ENCODE measurements at places on chromosomes 2 and 18. TPM values are rescaled to one million over a fixed set of nuclear protein-coding genes. Genes with fewer than 3 reads are reported as not detected.

GRCh38 chr18:11807233-11807632 is 44.0 kb upstream of the CHMP1B start:
- no peaks in the 10 kb centered on the region for H3K36me3 ChIP-seq
- no peaks in the 10 kb centered on the region for H3K27me3 ChIP-seq
- no peak overlapping the region for H3K27ac ChIP-seq
- H3K4me3 ChIP-seq: no peak overlapping the region
- DNase-seq: no peak
- no peaks in the 10 kb centered on the region for H3K4me1 ChIP-seq

GRCh38 chr2:204133476-204133875 is 196.9 kb downstream of the ICOS start:
- H3K27ac ChIP-seq: no peak overlapping the region
- H3K4me3 ChIP-seq: no peak overlapping the region
- H3K4me1 ChIP-seq: no peaks in the 10 kb centered on the region
- no peaks in the 10 kb centered on the region for H3K27me3 ChIP-seq
- no peak for DNase-seq

DNA sequence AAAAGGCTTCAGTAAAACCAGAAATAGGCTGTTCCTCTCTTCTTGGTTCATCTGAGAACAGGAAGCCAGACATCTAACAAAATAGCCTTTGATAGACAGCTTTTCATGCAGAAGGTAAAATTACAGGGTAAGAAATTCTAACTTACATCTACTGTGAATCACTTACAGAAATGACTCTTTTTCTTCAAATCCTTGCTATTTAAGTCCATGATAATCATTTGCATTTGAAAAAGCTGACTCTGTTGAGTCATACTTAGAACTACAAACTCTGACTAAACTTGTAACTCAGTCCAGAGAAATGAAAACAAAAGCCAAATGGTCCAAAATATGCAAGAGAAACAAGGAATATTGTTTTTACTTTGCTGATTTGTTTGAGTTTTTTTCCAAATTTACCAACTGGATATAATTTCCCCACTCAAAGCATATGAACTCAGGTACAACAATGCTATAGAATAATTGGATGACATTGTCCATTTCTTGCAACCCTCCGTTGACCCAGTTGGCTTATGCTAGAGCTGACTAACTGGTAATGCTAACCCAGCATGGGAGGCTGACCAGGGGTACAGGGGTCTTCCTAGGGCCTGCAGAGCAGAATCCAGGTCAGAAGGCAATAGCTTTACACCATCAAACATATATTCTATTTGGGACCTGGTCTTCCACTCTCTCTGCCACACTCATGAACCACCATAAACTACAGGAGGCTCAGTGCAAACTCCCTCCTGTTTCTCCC is 18.8 kb upstream of the MREG start:
- no peak overlapping the region for H3K27ac ChIP-seq
- peaks cover 6% of the 10 kb centered on the region for H3K36me3 ChIP-seq
- H3K27me3 ChIP-seq: no peaks in the 10 kb centered on the region

GRCh38 chr18:26227051-26227670 is 916 bp downstream of the TAF4B start:
- peaks cover 7% of the 10 kb centered on the region for H3K4me1 ChIP-seq
- no peaks in the 10 kb centered on the region for H3K36me3 ChIP-seq
- DNase-seq: no peak

GRCh38 chr18:9273221-9273620 is 61.4 kb upstream of the TWSG1 start:
- no peaks in the 10 kb centered on the region for H3K4me1 ChIP-seq
- peaks cover 9% of the 10 kb centered on the region for H3K36me3 ChIP-seq
- no peaks in the 10 kb centered on the region for H3K27me3 ChIP-seq
- no peak overlapping the region for H3K4me3 ChIP-seq
- no peak overlapping the region for H3K27ac ChIP-seq

- no peak overlapping the region for H3K4me3 ChIP-seq
- no peaks in the 10 kb centered on the region for H3K27me3 ChIP-seq
Observed at GRCh38 chr2:10932345-10933151, 20.8 kb downstream of the KCNF1 start.

- H3K4me1 ChIP-seq: peaks cover 35% of the 10 kb centered on the region
- H3K27ac ChIP-seq: peak overlapping the region; percentile 75
- H3K4me3 ChIP-seq: no peak overlapping the region
- no peak for DNase-seq
- peaks cover under 1% of the 10 kb centered on the region for H3K27me3 ChIP-seq
- H3K36me3 ChIP-seq: no peaks in the 10 kb centered on the region
Observed at GRCh38 chr18:79394534-79395307, 1.0 kb upstream of the NFATC1 start.

- no peak overlapping the region for H3K4me3 ChIP-seq
- no peaks in the 10 kb centered on the region for H3K36me3 ChIP-seq
- no peak overlapping the region for H3K27ac ChIP-seq
- no peaks in the 10 kb centered on the region for H3K27me3 ChIP-seq
Observed at GRCh38 chr2:9288681-9289338, 82.2 kb downstream of the ASAP2 start.

DNA sequence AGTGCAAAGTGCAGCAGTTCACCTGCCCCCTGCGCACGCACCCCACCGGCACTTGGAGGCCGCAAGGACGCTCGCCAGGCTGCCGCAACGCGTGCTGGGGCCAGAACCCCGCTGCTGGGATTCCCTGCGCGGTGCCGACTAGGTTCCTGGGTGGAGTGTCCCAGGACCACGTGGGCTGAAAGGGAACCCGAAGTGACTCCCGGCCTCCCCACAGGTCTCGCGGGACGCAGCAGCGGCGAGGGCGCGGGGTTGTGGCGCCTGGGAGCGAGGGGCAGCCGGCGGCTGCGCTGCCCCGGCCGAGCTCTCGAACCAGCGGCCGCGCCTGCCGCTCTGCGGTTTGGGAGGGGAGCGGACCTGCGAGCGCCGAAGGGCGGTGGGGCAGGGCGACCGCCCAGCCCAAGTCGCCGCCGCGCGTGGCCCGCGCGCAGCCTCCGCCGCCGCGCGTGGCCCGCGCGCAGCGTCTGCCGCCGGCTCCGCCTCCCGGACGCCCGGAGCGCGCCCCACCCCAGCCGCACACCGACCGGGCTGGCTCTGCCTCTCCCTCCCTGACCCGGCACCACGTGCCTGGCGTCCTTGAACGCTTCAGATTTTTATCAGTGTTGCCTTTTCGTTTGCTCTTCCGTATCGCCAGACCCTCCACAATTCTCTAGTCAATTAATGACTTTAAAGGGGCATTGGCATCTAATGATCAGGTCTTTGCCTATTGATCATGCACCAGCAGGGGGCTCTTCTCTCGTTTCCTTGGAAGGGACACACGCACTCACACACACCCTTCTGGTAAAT is at the start of gene FTCDNL1:
Gene FTCDNL1, minus strand, starts transcription at position 475 of the 783 bp plus-strand sequence. CDS start 2,230 bp downstream, outside the sequence.
- H3K36me3 ChIP-seq: no peaks in the 10 kb centered on the region
- no peaks in the 10 kb centered on the region for H3K4me1 ChIP-seq
- DNase-seq: peak; percentile 87
- peak within 1 kb of the TSS; percentile 83 for H3K4me3 ChIP-seq
- no peaks in the 10 kb centered on the region for H3K27me3 ChIP-seq
- H3K27ac ChIP-seq: peak within 1 kb of the TSS; percentile 69

DNA sequence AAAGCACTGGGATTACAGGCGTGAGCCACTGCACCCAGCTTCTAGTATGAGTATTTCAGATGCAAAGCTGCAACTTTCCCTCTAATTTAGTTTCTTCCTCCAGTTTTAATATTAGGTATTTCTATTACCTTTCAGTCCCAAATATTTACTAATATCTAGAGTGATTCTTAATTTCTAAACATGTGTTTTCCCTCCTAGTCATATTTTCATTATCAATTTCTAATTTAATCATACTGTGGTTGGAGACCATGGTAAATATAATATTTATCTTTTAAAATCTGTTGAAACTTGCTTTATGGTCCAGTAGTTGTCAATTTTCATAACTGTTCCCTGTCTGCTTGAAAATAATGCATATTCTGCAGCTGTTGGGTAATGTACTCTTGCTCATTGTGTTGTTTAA is 245.9 kb upstream of the REV1 start:
- no peaks in the 10 kb centered on the region for H3K36me3 ChIP-seq
- no peaks in the 10 kb centered on the region for H3K4me1 ChIP-seq
- no peaks in the 10 kb centered on the region for H3K27me3 ChIP-seq
- no peak for DNase-seq
- no peak overlapping the region for H3K27ac ChIP-seq

- H3K36me3 ChIP-seq: no peaks in the 10 kb centered on the region
- H3K4me1 ChIP-seq: no peaks in the 10 kb centered on the region
- no peaks in the 10 kb centered on the region for H3K27me3 ChIP-seq
- no peak overlapping the region for H3K4me3 ChIP-seq
Observed at GRCh38 chr2:28558158-28558820, 62.4 kb downstream of the PLB1 start.

DNA sequence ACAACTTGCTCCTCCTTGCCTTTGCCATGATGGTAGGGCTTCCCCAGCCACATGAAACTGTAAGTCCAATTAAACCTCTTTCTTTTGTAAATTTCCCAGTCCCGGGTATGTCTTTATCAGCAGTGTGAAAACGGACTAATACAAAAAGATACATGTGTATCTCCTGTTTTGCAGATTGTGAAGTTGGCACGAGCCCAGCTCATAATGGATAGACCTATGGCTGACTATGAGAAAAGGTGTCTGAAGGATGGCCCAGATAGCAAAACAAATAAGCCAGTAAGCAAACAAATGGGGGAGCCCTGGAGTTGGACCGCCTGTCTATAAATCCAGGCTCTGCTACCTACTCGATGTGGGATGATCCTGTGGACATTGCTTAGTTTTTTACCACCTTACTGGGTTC is 15.5 kb upstream of the PRKCE start:
- H3K27me3 ChIP-seq: no peaks in the 10 kb centered on the region
- no peaks in the 10 kb centered on the region for H3K36me3 ChIP-seq
- DNase-seq: no peak
- H3K4me1 ChIP-seq: no peaks in the 10 kb centered on the region
- no peak overlapping the region for H3K4me3 ChIP-seq

GRCh38 chr2:74924463-74925265 is 33.8 kb upstream of the POLE4 start:
- no peak overlapping the region for H3K4me3 ChIP-seq
- no peaks in the 10 kb centered on the region for H3K4me1 ChIP-seq
- H3K27me3 ChIP-seq: no peaks in the 10 kb centered on the region
- no peak for DNase-seq
- no peak overlapping the region for H3K27ac ChIP-seq

GRCh38 chr2:185780890-185781289 is 42.3 kb downstream of the FSIP2 start:
- no peaks in the 10 kb centered on the region for H3K27me3 ChIP-seq
- H3K36me3 ChIP-seq: no peaks in the 10 kb centered on the region
- no peak for DNase-seq
- H3K4me1 ChIP-seq: no peaks in the 10 kb centered on the region
- no peak overlapping the region for H3K27ac ChIP-seq

GRCh38 chr18:48667276-48668254 is 128.7 kb downstream of the CTIF start:
- peaks cover 10% of the 10 kb centered on the region for H3K4me1 ChIP-seq
- no peak overlapping the region for H3K4me3 ChIP-seq
- DNase-seq: no peak
- no peak overlapping the region for H3K27ac ChIP-seq
- peaks cover 11% of the 10 kb centered on the region for H3K36me3 ChIP-seq
- no peaks in the 10 kb centered on the region for H3K27me3 ChIP-seq

- no peak for DNase-seq
- H3K27ac ChIP-seq: no peak overlapping the region
- no peak overlapping the region for H3K4me3 ChIP-seq
- no peaks in the 10 kb centered on the region for H3K4me1 ChIP-seq
Observed at GRCh38 chr2:236337465-236338325, 73.5 kb upstream of the ASB18 start.

- no peaks in the 10 kb centered on the region for H3K36me3 ChIP-seq
- H3K27me3 ChIP-seq: no peaks in the 10 kb centered on the region
- no peak overlapping the region for H3K27ac ChIP-seq
- no peaks in the 10 kb centered on the region for H3K4me1 ChIP-seq
Observed at GRCh38 chr2:197958592-197959150, 154.3 kb downstream of the PLCL1 start.

- no peak for DNase-seq
- no peak overlapping the region for H3K27ac ChIP-seq
- H3K27me3 ChIP-seq: no peaks in the 10 kb centered on the region
- H3K4me1 ChIP-seq: no peaks in the 10 kb centered on the region
- H3K36me3 ChIP-seq: no peaks in the 10 kb centered on the region
Observed at GRCh38 chr2:99598441-99598840, 108.6 kb upstream of the REV1 start.

- H3K4me3 ChIP-seq: no peak overlapping the region
- DNase-seq: no peak
- no peaks in the 10 kb centered on the region for H3K4me1 ChIP-seq
- H3K27me3 ChIP-seq: no peaks in the 10 kb centered on the region
- no peaks in the 10 kb centered on the region for H3K36me3 ChIP-seq
Observed at GRCh38 chr2:60453872-60454271, 99.6 kb downstream of the BCL11A start.

- no peak overlapping the region for H3K4me3 ChIP-seq
- H3K4me1 ChIP-seq: no peaks in the 10 kb centered on the region
- H3K27ac ChIP-seq: no peak overlapping the region
Observed at GRCh38 chr2:187382131-187382530, 65.9 kb downstream of the CALCRL start.

DNA sequence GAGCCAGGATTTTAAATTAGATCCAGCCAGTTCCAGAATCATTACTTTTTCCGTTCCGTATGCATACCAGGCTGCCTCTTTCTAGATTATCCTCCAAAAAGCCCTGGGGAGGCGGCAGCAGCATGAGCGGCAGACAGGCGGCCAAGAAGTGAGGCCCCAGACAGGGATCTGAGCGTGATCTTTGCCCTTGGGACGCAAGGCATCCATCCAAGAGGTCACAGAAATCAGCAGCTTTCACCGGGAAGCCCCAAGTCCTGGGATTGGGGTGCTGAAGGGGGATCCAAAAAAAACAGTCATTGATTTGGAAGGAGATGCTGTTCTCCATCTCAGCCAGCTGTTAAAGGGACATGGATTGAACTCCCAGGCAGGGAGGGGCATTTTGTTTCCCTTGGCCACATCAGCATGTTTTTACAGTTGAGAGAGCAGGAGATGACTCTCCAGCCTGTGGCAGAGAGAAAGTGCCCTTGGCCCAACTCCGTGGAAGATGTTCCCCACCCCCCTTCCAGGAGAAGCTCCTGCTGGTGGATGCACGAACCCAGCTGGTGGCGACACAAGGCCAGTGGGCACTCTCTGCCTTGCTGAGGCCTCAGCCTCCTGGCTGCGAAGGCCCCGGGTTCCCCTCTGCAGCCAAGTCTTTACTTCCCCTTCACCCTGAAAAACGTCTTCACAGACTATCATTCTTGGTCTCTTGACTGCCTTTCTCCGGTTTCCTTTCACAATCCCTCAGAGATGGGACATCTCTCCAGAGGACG is 265.6 kb downstream of the ANAPC1 start:
- no peaks in the 10 kb centered on the region for H3K27me3 ChIP-seq
- H3K4me3 ChIP-seq: no peak overlapping the region
- H3K4me1 ChIP-seq: peaks cover 31% of the 10 kb centered on the region
- peak; percentile 72 for DNase-seq
- no peaks in the 10 kb centered on the region for H3K36me3 ChIP-seq
- peak overlapping the region; percentile 79 for H3K27ac ChIP-seq

- H3K36me3 ChIP-seq: no peaks in the 10 kb centered on the region
- H3K4me1 ChIP-seq: no peaks in the 10 kb centered on the region
- DNase-seq: no peak
- no peak overlapping the region for H3K4me3 ChIP-seq
Observed at GRCh38 chr2:96400049-96401000, 64.8 kb downstream of the NCAPH start.

MYO3B gene
- total RNA-seq: 7.4 TPM

RAD51AP2 gene
- 0.13 TPM for total RNA-seq

KIF1A gene
- 1.2 TPM for total RNA-seq

TGIF1 gene
- total RNA-seq: 46.4 TPM

ACMSD gene
- total RNA-seq: 1.4 TPM

TEKT4 gene
- 0.27 TPM for total RNA-seq

CD8A gene
- 4.3 TPM for total RNA-seq

CDH19 gene
- 2.0 TPM for total RNA-seq

COLEC12 gene
- 34.7 TPM for total RNA-seq
